ENCODE measurements at places on chromosomes 4 and X.

GRCh38 chrX:138504273-138504672 lies 207.2 kb downstream of the FGF13 start:
- no peak for DNase-seq

DNA sequence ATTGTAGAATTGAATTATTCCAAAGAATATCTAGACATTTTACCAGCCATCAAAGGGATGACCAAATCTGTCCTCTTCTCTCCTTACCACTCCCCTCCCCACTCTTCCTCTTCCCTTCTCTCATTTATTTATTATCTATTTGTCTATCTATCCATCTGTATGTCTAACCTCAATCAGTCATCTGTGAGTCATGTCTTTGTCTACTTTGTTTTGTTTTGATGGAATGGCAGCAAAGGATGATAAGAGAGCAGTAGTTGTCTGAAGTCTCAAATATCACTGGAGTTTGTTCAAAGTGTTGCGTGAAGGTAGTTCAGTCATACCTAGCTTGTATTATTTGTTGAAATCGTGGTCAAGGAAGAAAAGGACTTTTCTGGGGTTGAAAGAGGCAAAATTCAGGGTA lies 34.7 kb upstream of the PGRMC2 start:
- DNase-seq, result no peak

DNA sequence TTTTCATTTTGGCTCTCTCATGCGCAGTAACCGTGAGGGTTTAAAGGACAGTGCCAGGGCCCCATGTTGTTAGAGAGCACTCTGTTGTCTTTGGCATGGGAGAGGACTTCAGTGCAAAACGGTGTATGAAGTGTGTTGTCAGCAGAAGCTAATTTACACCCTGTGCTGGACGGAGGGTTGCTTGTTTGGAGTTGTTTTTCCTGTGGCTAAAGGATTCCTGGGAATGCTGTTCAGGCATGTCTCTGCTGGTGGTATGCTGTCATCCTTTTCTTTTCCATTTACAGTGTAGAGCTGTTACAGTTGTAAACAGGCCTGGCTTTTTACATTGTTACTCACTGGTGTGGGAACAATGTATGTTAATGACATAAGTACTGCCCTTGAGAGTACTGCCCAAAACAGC lies 206.3 kb downstream of the CBR4 start:
- DNase-seq, result no peak

- no peak for DNase-seq
These were observed 57.7 kb downstream of the NEIL3 start for GRCh38 chr4:177367336-177367735.

- no peak for DNase-seq
These were observed 5.9 kb downstream of the FAM199X start for GRCh38 chrX:104172121-104172520.

- DNase-seq, result no peak
These were observed 143.2 kb downstream of the KIT start for GRCh38 chr4:54800831-54801530.

GRCh38 chrX:16658284-16658683 lies 8.3 kb downstream of the S100G start:
- no peak for DNase-seq

DNA sequence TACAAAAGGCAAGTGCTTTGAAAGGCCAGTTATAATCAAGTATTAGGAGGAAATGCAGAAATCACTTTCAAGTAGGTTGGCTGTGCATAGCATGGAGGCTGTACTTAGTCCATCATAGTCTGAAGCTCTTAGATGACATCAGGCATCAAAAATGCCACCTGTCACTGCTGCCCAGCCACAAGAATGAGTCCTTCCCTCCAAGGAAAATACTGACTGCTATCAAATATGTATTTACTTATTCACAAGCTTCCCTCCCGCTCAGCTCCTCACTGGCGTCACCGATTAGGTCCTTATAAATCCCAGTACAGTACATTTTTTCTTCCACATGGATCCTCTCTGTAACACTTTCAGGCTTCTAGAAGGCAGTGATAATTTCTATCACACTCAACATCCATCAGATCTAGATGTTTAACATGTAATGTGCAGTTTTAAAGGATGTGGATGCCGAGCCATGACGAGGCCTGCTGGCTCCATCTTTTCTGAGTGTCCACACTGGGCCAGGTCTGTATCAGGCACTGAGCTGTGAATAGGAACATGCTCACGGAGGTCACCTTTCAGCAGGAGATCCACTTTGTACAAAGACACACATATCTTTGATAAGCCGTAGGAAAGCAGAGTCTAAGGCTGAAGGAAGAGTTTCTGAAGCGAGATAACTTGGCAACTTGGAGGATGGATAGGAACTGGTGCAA lies 121.9 kb downstream of the PALLD start:
- no peak for DNase-seq

GRCh38 chr4:137700072-137700471 lies 167.8 kb upstream of the PCDH18 start:
- no peak for DNase-seq

- DNase-seq, result no peak
These were observed 4.0 kb upstream of the CBLL2 start for GRCh38 chrX:22268706-22269105.
